NCI-H345 (cell line): ENCODE measurements at places on chromosomes 7 and 10.

GRCh38 chr7:114426382-114426781 lies 11.8 kb downstream of the FOXP2 start:
- DNase-seq = peak; percentile 12

GRCh38 chr7:47937711-47938573 lies 10.3 kb downstream of the PKD1L1 start:
- DNase-seq = no peak

GRCh38 chr10:131902691-131903090 lies 1.9 kb downstream of the PPP2R2D start:
- no peak for DNase-seq

DNA sequence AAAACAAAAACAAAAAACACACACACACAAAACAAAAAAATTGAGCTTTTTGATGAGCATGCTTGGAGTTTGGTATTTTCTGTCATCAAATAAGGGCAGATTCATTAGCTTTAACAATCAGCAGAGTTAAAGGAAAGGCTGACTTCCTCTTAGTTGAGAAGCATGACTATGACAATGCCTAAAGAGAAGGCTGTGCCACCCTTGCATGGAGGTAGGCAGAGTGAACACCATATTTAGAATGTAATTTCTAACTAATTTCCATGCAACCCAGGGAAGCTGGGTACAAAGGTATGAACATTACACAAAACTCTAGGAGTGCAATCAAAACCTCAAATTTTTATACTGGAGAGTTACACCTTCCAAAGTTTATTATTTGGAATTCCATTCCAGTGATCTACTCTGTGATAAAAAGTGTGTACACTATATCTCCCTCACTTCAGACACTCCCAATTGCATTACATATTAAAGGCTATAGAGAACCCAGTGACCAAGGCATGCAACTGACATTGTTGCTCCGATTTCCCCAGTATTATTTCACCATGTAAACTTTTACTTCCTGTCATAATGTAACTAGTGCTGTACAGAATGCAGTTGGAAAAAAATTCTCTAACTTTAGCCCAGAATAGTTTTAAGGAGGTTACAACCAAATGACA lies 9.4 kb upstream of the CYCS start:
- DNase-seq = no peak

GRCh38 chr10:100504096-100504495 lies 15.6 kb downstream of the SEC31B start:
- no peak for DNase-seq

- no peak for DNase-seq
These were observed 6.2 kb upstream of the HOXA11 start for GRCh38 chr7:27191161-27191731.

GRCh38 chr7:107167483-107168232 lies 1.1 kb upstream of the HBP1 start:
- peak; percentile 31 for DNase-seq

DNA sequence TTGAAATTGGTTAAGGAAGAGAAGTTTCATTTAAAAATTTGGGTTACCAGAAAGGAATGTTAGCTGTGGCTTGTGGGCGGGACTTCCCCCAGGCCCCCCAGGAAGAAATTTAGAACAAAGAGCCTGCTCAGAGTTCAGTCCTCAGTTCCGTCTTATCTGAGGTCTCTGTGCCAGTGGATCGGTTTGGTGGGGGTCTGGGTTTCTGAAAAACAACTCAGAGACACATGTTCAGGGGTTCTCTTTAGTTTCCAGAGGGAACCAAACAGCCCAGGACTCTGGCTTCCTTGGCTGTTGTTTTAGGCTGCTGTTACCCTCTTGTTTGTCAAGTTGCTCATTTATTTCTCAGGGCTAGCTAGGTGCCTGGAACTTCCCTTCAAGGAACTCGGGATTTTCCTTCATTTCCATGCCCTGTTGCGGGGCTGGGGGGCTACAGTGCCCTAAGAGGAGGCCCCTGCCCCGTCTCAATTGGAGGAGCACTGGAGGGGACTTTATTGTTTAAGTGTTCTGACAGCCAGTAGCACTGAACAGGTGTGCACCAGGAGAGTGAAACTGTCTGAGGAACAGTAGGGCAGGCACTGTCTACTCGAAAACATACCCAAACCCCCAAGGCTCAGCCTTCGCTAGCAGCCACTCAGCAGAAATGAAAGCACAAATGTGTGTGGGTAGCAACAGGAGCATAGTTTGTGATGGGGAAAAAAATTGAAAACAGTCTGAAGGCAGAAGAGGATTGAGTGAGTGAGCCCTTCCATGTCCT lies 59.9 kb downstream of the ALOX5 start:
- no peak for DNase-seq

- DNase-seq = no peak
These were observed 481.6 kb downstream of the RPS24 start for GRCh38 chr10:78515038-78515872.

- DNase-seq = no peak
These were observed 58.3 kb downstream of the INPP5A start for GRCh38 chr10:132595854-132596253.

DNA sequence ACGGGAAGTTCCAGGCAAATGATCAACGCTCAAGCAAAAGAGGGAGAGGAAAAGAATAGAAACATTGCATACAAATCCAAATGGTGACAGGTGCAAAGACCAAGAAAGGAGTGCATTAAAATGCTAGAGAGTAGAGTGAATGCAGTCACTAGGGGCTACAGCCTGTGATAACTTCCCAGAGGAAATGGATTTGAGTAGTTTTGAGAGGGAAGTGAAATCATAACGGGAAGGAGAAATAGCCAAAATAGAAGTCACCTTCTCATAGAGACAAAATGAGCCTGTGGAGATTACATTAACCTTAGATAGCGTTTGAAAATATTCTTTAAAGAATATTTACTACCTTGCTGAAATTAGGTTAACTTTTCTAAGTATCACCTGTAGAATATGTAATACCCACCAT lies 26.5 kb downstream of the NUP42 start:
- no peak for DNase-seq

DNA sequence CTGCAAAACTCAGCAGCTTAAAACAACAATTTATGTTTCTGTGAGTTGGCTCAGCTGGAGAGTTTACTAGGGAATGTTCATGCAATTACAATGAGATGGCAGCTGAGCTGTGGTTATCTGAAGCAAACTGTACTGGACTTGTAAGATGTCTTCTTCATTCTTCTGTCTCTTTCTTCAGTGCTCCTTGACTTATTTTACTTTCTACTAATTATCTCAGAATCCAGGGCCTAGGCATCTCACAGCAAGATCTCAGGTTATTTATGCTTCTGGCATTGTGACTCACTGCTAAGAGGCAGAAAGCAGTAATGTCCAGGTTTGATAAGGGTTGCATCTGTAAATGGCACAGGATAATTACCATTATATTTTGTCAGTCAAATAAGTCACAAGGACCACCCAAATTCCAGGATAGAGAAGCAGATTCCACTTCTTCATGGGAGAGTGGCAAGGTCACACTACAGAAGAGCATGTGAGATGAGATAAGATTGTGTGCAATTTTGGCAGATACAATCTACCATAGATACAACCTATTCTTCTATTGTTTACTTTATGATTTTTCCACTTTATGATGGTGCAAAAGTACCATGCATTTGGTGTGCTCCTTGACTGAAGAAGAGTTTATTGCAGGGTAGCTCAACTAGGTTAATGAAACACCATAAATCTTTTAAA lies 16.8 kb downstream of the VIM start:
- no peak for DNase-seq
